ENCODE measurements at places on chromosomes 13 and 19.

DNA sequence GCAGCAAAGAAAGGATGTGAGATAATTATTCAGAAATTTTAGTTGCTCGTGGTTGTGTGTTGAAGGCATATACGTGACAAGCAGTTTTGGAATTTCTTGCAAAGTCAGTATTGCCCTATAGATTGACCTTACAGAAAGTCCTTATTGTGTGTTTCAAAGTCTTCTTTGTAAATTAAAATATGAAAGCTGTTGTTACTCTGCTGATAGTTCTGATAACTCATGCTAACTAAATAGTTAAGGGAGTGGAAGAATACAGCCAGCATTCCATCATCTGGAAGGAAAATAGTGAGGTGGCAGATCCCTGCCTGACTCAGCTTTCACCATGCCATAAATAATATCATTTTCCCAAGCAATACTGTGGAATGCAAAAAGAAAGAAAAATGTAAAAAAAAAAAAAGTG, 27.2 kb downstream of the WASF3 start:
- no peak for DNase-seq

- DNase-seq, result no peak
Observed at GRCh38 chr19:8355631-8356402, 8.1 kb upstream of the ANGPTL4 start.

- no peak for DNase-seq
Observed at GRCh38 chr13:111384441-111385182, 64.2 kb downstream of the TEX29 start.

- DNase-seq, result no peak
Observed at GRCh38 chr19:17951990-17952976, 14.6 kb upstream of the KCNN1 start.

DNA sequence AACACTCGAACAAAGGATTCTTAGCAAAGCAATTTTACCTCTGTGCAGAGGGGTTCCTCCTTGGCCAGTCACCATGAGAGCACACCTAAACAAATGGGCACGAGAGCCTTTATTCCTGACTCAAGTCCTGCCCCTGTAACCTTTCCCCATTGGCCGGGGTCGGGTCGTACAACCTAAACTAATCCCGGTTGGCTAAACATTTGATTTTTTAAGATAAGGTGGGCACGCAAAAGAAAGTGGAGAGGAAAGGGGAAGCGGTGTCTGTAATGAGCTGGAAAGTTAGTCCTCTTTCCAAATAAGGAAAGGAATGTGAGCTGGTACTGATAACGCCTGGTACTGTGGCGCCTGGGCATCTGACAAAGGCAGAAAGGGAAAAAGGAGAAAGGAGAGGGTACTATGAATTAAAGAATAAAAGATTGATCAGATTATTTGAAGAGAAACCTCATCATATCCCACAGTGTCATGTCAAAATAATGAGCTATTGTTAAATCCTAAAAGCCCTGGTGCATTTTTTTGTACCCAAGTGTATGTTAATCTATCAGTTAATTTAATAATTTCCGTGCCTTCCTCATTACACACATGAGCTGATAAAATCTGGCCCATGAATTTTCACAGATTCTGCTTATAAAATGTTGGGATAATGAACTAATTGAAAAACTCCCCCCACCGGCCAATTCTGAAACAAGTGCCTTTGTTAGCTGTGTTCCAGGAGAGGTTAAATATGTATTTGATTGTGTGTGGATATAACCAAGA, 335.7 kb downstream of the RFC3 start:
- DNase-seq, result no peak

DNA sequence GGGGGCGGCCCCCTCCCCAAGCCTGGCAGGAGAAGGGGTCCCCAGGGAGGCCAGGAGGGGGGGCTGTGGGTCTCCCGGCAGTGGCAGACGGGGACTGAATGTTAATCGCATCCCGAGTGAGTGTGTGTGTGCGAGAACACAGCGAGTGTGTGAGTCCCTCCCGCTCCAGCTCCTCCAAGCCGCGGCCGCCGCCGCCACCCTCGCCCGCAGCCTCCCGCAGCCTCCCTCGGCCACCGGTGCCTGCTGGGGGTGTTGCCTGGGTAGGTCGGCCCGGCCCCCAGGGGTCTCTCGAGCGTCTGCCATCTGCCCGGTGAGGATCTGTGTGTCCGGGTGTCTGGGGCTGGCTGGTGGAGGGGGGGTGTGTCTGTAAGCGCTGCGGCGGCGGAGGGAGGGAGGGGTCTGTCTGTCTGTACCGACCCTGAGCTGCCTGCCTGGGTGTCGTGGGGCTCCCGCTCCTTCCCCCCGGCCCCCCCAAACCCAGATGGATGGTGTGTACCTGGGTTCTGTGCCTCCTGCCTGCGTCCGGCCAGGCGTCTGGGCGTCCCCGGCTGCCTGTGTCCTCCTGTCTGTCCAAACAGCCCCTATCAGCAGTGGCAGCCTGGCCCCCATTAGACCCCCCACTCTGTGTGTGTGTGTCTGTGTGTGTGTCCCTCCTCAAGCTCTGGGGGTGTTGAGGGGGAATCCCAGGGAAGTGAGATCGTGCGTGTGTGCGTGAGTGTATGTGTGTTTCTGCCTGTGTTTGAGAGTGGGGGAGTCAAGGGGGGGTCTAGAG, at the start of gene GRIN2D:
Gene GRIN2D, plus strand, starts transcription at position 110 of the 772 bp plus-strand sequence. CDS start 4,725 bp downstream, outside the sequence.
- no peak for DNase-seq

DNA sequence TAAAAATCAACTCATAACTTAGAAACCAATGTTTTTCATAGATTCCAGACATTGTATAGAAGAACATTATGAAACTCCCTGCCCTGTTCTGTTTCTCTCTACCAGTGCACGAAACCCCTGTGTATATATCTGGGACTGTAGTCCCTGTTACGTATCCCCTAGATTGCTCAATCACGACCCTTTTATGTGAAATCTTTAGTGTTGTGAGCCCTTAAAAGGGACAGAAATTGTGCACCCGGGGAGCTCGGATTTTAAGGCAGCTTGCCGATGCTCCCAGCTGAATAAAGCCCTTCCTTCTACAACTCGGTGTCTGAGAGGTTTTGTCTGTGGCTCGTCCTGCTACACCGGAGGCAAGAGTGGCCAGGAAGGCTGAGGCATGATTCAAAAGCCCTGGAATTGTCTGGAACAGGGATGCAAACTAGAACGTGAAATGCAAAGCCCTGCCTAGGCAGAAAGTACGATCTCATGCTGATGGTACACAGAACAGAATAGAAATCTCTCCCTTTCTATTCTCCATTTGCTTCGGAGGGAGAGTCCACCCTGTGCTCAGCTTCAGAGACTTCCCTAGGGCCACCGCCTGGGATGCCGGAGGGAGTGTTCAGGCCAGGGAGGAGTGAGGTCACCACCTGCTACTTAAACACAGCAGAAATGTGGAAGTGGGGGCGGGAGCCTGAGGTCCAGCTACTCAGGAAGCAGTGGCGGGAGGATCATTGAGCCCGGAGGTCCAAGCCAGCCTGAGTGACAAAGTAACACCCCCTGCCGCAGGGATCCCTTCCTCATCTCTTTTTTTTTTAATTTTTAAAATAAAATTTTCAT, 758 bp upstream of the ZNF888 start:
- no peak for DNase-seq
